GM23338 (cell line): ENCODE measurements at places on chromosomes 2 and 18. TPM values are rescaled to one million over a fixed set of nuclear protein-coding genes. Genes with fewer than 3 reads are reported as not detected.

Gene RTP5
- 0.50 TPM in 1 of 2 replicates, not detected in the other for total RNA-seq

Gene EVX2
- total RNA-seq = 0.03 and 0.04 TPM in 2 replicates

Gene MITD1
- 31.4 and 37.9 TPM in 2 replicates for total RNA-seq

Gene RBFA
- total RNA-seq = 43.3 and 46.5 TPM in 2 replicates

DNA sequence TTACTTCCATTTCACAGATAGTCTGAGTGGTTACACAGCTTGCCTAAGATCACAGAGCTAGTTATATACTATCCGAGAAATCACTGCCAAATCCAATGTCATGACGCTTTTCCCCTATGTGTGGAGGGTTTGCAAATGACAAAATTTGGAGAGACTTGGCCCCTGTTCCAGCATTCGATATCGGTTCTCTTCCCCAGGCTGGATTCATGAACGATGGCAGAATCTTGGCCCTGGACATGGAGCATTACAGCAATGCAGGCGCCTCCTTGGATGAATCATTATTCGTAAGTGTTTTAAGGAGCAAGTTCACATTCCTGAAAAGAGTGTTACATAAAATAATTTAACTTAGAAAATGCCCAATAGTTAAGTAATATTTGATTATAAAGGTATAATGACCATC, 55.1 kb downstream of the AOX1 start:
- no peak for DNase-seq

- peak; percentile 72 for DNase-seq
These were observed at the start of gene MFSD2B for GRCh38 chr2:24009680-24010476. Gene MFSD2B, plus strand, starts transcription at chr2:24010085. Its CDS starts 12 bp downstream, at chr2:24010097.

GRCh38 chr2:24456599-24457556, 34.2 kb upstream of the NCOA1 start:
- no peak for DNase-seq

Gene CASP8
- total RNA-seq = 3.6 and 6.8 TPM in 2 replicates

DNA sequence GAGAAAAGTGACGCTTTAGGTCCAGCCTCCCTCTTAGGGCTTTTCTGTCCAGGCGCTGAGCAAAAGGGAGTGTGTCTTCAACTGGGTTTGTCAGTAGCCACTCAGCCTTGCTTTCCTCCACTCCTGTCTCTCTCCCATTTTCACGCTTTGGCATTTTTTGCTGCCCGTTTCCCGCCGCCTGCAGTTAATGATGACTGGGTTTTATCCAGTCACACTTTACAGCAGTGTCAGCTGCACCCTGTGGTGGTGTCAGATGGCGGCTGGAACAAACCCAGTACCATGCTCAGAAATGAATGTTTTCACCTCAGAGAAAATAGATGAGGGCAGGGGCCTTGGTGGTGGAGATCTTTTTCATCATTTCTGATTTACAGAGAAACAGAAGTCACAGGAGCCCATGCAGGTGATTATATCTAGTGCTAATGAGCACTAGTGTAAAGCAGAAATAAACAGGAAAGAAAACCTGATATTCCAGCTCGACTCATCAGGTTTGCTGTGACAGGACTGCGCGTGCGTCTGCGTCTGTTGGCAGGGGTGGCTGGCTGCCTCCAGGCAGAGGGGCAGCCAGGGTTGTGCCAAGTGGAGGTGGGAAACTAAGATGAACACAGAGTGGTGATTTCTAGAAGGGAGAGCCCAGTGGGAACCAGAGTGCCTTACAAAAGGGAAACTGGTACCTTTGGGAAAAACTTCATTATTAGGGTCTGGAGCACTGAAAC, 139.9 kb downstream of the TANC1 start:
- DNase-seq = no peak

Gene COL4A4
- 1.4 and 3.1 TPM in 2 replicates for total RNA-seq

DNA sequence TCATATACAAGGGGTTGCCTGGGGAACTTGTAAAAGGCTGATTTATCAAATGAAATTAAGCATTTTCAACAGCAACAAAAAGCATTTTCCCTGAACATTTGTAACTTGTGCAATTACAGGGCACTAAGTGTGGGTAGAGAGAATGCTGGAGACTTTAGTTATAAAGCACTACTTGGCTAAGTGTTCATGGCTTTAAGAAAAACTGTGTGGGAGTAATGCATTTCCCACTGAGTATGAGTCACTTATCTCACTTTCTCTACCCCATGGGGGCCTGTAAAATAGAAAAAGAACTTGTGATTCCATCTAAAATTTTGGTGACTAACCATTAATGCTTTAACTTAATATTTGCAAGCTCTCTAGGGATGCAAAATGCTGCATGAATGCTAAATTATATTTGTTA, 193.4 kb downstream of the CCDC102B start:
- DNase-seq = no peak

DNA sequence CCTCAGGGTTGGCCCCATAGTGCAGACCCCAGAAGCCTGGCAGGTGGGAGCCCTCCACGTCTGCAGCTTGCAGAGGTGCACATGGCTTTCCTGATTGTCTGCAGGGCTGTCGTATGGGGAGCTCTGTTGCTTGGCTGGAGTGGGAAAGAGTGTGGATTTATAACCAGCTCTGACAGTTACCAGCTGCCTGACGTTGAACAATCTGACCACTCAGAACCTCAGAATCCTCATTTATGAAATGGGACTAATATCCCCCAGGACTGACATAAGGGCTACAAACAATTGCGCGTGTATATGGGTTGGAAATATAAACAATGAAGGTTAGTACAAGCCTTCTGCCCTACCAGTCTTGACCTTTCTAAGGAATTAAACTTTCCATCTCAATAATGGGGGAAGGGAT, 13.9 kb upstream of the PXDN start:
- DNase-seq = no peak

Gene GALR1
- 0.74 and 1.1 TPM in 2 replicates for total RNA-seq

Gene RAX
- 0.03 and 0.08 TPM in 2 replicates for total RNA-seq

DNA sequence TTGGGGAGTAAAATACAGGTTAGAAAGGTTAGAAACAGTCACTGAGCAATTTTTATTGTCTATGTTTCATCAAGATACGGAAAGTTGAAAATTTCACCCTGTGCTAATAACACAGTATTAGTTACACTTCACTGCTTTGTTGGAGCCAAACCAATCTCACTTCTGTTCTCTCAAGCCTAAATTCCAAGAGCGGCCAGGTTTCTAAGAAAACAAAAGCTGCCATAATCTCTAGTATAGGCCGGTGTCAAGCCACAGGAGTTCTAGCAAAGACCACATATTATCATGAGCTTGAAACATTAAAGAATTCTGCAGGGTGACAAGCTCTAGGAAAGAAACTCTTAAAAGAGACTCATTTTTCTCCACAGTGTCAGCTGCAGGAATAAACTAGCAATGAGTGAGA, 128.7 kb downstream of the TXNL1 start:
- no peak for DNase-seq

Gene SLC8A1
- 2.5 and 3.3 TPM in 2 replicates for total RNA-seq

GRCh38 chr2:62505109-62505749, 766 bp downstream of the TMEM17 start:
- no peak for DNase-seq

Gene FAM228A
- total RNA-seq = 0.12 and 0.35 TPM in 2 replicates

DNA sequence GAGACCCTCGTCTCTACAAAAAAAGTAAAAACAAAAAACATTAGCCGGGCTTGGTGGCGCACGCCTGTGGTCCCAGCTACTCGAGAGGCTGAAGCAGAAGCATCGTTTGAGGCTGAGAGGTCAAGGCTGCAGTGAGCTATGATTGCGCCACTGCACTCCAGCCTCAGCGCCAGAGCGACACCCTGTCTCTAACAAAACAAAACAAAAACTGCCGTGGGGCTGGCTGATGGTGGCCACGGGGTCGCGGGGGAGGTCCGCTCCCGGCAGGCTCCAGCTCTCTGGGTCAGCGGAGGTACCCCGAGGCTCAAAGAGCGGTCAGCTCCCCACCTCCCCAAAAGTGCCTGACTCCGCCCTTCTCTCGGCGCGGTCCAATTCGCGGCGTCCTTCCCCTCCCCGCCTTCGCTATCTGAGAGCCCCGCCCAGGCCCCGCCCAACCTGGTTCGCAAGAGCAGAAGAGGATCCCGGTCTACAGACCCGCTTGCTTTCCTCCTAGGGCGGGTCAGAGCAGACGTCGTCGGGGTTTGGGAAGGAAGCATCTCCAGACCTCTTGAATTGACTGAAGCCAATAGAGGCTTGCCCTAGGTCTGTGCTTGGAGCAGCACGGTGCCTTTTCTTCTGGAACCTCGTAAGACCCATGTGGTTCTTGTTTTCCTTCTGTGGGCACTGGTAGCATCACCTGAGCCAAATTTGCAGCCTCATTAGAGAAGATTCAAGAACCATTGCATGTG, 7.8 kb downstream of the RAX start:
- peak; percentile 96 for DNase-seq

GRCh38 chr2:220961143-220961860, 610.8 kb downstream of the EPHA4 start:
- DNase-seq = no peak

- DNase-seq = no peak
These were observed 47.2 kb downstream of the MAP2 start for GRCh38 chr2:209471037-209471436.

DNA sequence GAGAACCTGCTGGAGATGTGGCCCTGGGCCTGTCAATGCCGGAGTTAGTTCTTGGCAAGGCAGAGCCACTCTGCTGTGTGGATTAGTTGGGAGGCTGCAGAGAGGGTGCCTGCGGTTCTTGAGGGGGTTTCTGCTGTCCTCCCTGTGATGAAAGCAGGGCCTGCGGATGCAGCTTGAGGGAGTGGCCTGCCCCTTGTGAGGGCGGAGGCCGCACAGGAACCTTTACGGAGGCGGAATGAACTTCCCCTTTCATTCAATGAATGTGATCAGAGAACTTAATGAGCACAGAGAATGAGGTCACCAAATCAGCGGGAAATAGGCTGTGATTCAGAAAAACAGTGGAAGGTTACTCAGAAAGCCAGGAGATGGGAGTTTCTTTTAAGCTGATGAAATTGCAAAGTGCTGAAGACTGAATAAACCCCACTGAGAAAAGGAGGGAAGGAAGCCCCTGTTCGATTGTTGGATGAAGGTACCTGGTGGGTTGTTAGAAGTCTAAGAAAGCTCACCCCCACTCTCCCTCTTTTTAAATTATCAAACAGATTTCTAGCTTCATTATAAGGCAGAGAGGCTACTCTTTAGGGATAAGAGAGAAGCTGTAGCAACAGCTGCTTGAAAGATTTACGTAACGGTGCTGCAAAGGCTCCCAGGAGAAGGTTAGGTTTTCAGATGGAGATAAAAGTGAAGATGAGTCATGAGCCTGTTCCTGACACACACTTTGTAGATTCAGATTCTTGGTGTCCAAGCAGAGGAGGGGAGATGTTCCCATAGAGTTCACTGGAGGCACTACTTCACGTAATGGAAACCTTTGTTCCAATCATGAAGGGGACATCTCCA, 47.4 kb downstream of the VWA3B start:
- peak; percentile 32 for DNase-seq

- no peak for DNase-seq
These were observed 11.9 kb upstream of the ACTR3 start for GRCh38 chr2:113877711-113878598.

Gene TMEM200C
- 4.5 and 6.1 TPM in 2 replicates for total RNA-seq

DNA sequence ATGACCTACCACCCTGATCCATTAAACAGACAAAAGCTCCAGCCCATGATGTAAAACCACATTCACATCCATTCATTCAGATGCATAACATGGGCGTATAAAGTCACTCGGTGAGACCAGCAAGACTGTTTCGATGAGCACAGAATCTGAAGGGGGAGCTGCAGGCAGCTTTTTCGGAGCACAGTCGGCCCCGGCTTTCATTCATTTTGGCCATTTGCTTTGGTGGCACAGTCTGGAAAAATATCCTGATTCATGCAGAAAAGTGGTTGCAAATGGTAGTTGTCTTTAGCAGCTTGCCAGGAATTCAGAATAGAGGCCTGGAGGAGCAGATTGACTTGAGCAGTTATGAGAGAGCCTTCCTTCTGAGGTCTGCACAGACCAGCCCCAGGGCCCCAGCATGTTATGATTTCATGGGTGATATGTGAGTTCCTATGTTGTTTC, 11.2 kb downstream of the ARID5A start:
- peak; percentile 60 for DNase-seq

DNA sequence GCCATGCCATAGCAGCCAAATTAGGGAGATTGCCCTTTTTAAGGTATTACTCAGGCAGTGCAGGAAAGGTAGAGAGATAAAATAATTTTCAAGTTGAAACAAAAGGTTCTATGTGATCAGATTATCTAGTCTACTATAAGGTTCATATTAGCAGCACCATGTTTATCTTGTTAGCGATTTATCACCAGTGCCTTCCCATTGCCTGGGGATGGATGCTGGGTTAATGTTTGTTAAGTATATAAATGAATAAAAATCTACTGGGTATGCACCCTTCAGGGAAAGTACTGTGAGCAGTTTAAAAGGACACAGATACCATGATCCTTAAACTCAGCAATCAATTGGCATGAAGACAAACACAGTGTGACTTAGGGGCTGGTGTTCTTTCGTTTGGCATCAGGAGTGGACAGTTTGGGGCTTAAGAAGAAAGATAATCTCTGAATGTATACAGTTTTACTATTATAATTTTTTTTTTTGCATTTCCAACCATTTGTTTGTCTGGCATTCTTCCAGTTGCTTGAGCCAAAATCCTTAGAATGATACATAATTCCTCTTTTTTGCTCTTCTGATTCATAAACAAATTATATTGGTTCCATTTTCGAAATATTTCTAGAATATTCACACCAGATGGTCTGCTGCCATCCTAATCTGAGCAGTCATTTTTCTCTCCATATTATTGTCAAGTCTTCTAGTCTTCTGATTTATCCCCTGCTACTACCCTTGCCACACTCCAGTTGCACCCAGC, 512.8 kb upstream of the SLC8A1 start:
- DNase-seq = no peak

- DNase-seq = peak; percentile 16
These were observed 12.4 kb upstream of the ANKRD44 start for GRCh38 chr2:197322724-197323720.

DNA sequence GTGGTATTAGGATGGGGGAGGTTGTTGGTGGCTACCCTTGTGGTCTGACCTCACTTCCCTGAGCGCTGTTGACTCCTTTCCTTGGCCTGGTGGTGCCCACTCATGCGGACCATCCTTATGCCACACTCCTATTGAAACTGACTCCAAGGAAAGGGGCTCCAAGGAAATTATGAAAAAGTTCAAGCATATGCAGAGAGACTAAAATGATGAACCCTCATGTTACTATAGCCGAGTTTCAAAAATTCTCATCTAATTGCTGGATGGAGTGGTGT, 96.2 kb upstream of the STPG4 start:
- no peak for DNase-seq

Gene METTL21A
- 86.0 and 92.8 TPM in 2 replicates for total RNA-seq

DNA sequence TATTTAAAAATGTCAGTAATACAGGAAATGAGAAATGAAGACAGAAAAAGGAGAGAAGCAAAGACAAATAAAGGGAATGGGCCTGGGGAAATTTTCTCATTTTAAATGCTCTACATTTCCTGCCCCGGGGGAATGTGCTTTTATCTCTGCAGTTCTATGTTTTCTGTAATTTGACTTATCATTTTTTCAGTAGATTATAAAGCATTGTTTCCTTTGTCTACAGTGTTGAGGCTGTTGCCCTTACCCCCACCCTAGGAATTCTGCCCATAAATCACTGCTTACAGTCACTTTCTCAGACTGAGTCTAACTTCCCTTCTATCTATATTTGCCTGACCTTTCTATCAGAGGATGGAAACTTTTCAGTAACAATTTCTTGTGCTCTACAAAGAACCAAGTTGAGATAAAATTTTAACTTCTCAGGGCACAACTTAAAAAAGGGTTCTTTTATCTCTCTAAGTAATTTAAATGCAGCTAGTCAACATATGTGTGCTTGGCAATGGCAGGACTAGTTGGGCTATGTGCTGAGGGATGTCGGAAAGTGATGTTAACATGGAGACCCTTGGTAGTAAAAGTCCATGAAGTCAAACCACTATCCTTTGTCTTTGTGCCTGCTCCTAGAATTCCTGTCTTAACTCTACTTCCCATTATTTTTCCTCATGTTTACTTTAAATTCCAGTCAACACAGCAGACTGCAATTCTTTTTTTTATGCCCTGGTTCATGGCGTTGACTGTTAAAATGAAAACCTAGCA, 146.5 kb upstream of the MMADHC start:
- DNase-seq = peak; percentile 11

GRCh38 chr2:68912732-68913131, 40.0 kb downstream of the GKN2 start:
- no peak for DNase-seq
